ENCODE measurements at places on chromosomes 12 and 14.

GRCh38 chr12:13275241-13276085, 78.9 kb downstream of the EMP1 start:
- no peak for DNase-seq

DNA sequence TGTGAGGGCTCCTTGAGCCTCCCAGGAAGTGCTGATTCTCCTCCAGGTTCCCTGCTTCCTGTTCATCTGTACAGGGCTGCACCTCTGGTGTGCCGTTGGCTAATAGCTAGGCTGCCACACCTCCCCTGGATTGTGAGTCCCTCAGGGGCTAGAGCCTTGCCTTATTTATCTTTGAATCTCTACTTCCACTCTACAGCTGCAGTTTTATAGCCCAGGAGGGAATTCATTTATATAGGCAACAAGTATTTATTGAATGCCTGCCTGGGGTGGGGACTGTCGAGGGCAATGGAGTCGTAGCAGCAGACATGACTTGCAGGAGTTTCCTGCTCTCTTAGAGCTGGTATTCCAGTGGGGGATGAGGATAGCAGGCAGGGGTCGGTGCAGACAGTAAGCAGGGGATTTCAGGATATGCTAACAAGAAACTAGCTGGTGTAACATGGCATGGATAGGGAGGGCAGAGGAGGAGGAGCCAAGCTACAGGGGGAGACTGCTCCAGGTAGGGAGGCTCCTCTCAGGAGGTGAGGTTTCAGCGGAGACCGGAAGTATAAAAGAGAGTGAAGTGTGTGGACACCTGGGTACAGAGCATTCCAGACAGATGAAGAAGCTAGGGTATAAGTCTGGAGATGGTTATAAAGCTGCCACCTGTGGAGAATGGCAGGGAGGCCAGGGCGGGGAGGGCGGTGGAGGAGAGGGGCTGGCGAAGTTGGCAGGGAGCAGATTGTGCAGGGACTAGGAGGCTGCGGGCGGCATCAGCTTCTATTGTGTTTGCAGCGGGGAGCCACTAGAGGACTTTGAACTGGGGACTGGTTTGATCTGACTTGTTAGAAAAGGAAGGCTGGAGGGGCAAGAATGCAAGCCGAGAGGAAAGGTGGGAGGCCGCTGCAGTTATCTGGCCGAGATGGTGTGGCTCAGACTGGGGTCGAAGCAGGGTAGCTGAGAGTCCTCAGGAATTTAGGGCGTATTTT, 17.2 kb downstream of the USP30 start:
- DNase-seq = no peak

- no peak for DNase-seq
Observed at GRCh38 chr12:62232143-62232729, 28.0 kb upstream of the USP15 start.

DNA sequence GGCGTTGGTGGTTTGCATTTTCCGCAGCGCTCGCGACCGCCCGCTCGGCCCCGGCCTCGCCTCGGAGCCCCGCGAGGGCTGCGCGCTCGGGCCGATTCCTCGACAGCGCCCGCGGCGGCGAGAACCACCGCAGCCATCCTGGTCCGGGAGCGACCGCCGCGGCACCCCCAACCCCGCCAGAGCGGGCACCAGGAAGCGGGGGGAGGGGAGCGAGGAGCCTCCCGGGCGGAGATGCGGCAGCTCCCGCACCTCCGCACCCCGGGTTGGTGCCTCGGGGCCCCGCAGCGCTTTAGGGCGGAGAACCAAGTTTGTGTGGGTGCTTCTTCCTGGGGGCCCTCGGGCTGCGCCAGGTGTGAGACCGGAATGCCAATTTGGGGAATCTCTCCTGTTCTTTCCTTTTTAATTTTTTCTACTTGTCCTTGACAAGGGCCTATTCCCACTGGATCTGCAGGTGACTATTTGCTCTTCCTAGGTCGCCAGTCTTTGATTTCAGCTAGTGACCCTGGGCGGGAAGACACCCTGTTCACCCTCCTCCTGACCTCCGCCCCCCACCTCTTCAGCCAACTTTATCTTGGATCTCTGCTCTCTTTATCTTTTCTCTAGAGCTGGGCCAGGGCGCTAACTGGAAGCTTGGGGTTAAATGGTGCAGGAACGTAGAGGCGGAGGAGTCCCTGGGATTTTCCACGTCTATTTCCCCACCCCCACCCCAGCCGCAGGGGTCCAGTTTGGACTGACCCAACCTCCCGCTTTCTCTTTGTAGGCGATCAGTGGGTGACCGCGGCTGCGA, at the start of gene SOCS2:
SOCS2 (plus strand) TSS at position 751 of the 787 bp plus-strand sequence. CDS start 223 bp downstream, outside the sequence.
- no peak for DNase-seq

- no peak for DNase-seq
Observed at GRCh38 chr12:56528846-56529245, 7.2 kb downstream of the RBMS2 start.

DNA sequence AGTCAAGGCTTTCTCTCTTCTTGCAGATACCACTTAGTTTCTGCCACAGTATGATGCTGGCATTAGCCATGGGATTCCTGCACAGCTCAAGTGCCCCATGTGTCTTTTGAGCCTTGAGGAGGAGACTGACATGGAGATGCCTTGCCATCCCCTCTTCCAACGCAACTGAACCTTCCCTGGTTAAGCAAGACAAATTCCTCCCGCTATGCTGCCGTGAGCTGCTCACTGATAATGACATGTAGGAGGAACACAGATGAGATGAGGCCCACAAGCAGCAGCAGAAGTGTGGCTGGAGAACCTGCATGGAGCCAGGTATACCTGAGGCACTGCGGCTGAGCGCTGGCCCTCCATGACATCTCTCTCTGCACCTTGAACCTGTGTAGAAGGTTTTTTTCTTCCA, 15.4 kb upstream of the PPP1R1A start:
- DNase-seq = no peak

DNA sequence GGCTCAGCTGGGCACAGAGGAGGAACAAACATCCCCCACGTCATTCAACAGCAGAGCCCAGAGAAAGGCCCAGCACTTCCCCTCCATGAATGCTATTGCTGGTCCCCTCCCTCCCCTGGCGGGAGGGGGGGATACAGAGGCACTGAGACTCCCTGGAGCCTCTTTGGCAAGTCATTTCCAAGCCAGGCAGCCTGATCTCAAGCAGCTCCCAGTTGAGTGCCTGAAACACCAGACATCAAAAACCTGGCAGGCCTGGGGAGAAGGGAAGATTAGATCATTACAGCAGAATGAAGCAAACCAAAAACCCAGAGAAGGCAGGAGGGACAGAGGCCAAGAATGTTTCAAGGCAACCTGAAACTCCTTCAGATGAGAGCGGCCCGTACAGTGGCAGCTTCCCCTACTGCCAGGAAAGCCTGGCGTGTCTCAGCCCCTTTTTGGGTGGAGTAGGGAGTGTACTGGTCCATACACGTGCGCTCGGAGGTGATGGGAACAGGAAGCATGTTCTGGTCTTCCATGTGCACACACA, 92.1 kb downstream of the LRRC74A start:
- peak; percentile 72 for DNase-seq

- DNase-seq = no peak
Observed at GRCh38 chr12:68975811-68976210, 42.8 kb upstream of the CPM start.

- DNase-seq = no peak
Observed at GRCh38 chr12:56989861-56990610, 16.3 kb downstream of the ZBTB39 start.

DNA sequence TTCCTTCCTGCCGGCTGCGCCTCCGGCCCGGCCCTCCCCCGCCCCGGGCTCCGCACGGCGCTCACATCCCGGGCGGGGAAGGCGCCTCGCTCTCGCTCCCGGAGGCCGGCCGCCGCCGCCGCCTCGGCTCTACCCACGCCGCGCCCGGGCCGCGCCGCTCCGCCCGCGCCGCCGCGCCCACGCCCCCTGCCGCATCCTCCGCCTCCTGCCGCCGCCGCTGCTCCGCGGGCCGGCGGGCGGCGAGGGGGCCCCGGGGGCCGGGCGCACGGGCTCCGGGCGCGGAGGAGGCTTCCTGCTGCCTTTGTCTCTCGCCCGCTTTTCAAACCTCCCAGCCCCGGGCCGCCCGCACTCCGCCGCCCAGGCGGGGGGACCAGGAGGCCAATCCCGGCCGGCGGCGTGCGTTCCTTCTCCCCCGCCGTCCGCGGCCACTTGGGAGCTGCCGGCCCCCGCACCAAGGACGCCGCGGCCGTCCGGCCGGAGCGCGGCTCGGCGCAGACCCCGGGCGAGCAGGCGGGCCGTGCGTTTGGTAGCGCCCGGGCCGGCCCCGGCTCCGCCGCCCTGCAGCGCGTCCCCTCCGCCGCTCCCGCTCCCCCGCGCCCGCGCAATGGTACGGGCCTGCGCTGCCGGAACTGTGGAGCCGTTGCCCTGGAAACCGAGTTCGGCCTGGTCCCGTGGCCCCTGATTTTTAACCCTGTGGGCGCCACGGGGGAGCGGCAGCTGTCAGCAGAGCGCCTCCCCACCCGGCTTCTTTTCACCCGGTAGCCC, at the start of gene FBXL14:
FBXL14 (minus strand) TSS at position 321 of the 765 bp plus-strand sequence. CDS start 515 bp downstream, outside the sequence.
- peak; percentile 68 for DNase-seq

- DNase-seq = no peak
Observed at GRCh38 chr12:85968606-85969005, 94.5 kb downstream of the NTS start.

- DNase-seq = no peak
Observed at GRCh38 chr12:94282675-94283074, 134.3 kb downstream of the PLXNC1 start.

DNA sequence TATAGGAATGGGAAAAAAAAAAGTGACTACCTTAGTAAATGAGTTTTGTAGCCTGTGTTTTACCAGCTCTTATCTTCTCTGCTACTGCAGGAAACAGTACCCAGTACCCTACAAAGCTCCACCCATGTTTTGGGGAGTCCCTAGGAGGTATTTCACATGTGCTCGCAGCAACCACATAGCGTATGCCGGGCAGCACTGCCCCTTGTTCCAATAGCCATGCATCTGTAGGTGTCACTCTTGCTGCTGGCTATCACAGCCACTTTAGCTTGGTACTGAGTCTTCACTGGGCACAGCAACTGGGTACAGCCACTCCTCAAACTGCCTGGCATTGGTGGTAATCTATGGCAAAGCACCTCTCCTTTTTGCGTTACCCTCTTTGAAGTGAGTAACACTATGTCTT, 2.0 kb upstream of the MDM1 start:
- no peak for DNase-seq

DNA sequence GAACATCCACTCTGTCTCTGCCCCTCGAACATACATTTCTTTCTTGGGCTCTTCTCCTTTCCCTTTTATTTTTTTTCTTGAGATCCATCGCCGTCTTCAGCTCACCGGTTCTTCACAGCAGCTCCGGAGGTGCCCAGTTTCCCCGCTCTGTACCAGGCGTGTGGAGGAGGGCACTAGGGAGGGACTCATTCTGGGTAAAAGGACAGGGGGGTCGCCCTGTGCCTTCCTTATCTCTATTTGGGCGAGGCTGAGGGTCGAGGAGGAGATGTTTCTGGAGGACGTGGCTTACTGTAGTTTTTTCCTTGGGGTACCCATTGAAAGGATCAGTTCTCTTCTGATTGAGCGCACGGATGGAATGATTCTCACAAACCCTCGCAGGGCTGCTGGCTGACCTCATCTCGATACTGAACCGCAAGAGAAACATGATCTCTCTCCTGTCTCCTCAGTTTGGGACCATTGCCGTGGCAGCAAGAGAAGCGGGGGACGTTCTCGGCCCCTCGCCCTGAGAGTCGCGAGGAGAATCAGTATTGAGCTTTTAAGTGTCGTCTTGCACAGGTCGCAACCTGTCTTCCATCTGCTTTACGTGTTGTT, 386 bp downstream of the LIN52 start:
- no peak for DNase-seq

GRCh38 chr14:87898301-87898700, 94.7 kb downstream of the GALC start:
- DNase-seq = no peak

GRCh38 chr12:40033242-40033630, 72.6 kb downstream of the SLC2A13 start:
- DNase-seq = no peak

- DNase-seq = no peak
Observed at GRCh38 chr14:24135584-24135833, 485 bp upstream of the PSME1 start.

GRCh38 chr14:105465209-105466031, 9.2 kb upstream of the CRIP2 start:
- no peak for DNase-seq

- DNase-seq = no peak
Observed at GRCh38 chr12:107684990-107685359, 624 bp upstream of the PWP1 start.

- no peak for DNase-seq
Observed at GRCh38 chr14:87013583-87013982, 979.4 kb downstream of the GALC start.

- DNase-seq = no peak
Observed at GRCh38 chr12:104172570-104172947, 34.5 kb upstream of the NFYB start.

DNA sequence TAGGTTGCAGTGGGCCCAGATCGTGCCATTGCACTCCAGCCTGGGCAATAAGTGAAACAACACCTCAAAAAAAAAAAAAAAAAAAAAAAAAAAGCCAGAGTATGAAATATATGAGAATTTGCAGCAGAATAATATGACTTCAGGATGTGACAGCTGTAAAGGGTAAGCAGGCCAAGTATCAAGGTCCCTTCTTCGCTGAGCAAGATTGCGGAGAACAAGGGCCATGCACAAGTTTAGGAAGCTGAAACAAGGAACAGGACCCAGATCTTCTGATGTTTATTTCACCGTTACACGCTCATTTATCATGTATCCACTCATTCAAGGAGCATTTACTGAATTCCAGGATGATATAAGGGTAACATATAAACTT, 659 bp upstream of the FOXJ2 start:
- DNase-seq = no peak

- DNase-seq = no peak
Observed at GRCh38 chr12:49777800-49778748, 36.7 kb downstream of the TMBIM6 start.

DNA sequence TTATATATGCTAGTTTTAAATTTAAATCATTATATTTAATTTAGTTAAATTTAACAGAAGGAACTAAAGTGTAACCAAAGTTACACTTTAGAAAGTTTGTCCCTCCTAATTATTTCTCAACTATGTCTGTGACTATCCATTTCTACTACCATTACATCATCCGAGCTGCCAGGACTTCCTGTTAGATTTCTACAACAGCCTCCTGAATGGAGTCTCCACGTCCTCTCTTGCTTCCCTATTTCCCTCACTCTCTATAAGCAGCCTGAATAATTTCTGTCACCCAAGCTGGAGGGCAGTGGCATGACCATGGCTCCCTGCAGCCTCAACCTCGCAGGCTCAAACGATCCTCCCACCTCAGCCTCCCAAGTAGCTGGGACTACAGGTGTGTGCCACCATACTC, 84.1 kb downstream of the TTC7B start:
- DNase-seq = no peak
